ENCODE measurements at places on chromosomes 7 and 10.

DNA sequence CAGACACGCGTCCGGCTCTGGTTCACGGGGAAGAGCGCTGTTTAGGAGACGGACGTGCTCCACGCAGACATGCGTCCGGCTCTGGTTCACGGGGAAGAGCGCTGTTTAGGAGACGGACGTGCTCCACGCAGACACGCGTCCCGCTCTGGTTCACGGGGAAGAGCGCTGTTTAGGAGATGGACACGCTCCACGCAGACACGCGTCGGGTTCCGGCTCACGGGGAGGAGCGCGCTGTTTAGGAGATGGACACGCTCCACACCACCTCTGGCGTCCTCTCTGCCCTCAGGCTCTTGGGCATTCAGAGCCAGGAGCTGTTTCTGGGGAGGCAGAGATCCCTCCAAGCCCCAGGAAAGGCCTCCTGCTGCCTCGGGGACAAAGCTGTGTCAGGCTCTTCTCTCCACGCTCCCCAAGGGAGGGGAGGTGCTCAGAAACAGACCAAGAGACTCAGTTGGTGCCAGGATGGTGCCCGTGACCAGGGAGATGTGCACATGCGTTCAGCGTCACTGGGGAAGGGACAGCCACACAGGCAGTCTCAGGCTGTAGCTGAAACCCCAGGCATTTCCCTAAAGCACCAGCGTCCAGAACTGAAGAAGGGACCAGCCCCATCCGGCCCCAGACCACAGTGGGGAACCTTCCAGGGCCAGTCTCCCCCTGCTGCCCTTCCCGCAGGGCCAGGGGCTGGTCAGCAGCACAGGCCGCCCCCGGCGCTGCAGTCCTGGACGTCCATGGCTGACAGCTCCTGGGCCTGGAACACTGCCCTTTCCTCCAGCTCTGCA, 175.6 kb downstream of the ELFN1 start:
- DNase-seq = no peak

- DNase-seq = no peak
Measured at GRCh38 chr10:52092390-52092789, 221.7 kb upstream of the DKK1 start.

DNA sequence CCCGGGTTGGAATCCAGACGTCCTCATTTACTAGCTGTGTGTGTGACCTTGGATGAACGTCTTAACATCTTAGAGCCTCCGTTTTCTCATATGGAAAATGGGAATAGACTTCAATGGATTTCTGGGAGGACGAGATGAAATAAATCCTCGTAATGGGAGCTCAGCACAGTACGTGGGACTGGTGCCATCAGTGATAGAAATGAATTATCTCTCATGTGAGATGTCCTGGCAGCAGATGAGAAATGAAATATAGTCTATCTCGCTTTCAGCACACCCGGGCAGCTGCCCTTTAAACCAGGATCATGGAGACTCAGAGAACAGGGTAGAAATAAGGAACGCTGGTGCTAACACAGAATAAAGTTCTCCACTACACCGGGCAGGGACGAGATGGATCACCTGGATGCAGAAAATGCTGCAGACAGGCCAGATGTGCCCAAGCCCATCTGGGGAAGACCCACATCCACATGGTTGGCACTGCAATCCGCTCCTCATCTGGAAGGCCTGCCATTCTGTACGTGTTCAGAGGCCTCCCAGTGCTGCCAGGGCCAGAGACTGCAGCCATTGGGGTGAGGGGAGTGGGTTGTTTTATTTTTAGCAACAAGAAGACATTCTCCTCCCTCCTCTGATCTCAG, 11.1 kb upstream of the EMX2 start:
- no peak for DNase-seq

- no peak for DNase-seq
Measured at GRCh38 chr10:105875050-105875449, 1234.0 kb downstream of the SORCS3 start.

- DNase-seq = no peak
Measured at GRCh38 chr7:108415821-108416536, 40.3 kb downstream of the NRCAM start.

GRCh38 chr10:132456881-132457280, 59.9 kb downstream of the PWWP2B start:
- DNase-seq = no peak

- DNase-seq = no peak
Measured at GRCh38 chr10:21811245-21811585, 192.3 kb downstream of the DNAJC1 start.

DNA sequence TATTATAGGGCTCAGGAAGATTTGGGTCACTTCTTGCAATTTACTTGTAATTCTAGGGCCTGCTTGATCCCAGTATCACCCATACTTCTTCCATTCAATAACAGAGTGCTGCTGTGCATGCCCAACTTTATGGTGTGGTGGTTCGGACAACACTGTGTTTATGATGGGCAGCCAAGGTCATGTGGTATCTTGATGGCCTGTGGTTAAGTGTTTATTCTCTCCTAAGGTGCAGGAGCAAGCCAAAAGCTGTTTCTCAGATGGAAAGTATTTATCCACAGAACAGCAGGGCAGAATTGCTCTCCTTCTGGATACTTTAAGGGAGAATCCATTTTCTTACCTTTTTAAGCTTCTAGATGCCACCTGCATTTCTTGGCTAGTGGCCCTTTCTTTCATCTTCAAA, 433.8 kb downstream of the SH2D4B start:
- DNase-seq = no peak

DNA sequence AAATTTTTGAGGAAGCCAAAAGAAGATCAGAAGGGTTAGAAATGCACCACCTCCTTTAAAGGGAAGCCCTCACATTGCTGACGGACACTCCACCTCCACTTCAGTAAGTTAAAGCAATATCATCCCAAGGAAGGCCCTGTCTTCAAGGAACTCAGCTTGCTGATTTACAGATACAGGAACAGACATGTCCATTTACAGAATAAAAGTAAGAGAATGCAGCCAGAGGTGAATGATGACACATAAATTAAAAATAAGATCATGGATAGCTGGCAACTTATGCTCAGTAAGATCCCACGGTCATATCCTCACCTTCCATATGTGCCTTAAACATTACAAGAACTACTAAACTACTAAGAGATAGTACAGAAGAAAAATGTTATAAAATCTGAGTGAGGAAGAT, 20.4 kb downstream of the GRB10 start:
- no peak for DNase-seq

DNA sequence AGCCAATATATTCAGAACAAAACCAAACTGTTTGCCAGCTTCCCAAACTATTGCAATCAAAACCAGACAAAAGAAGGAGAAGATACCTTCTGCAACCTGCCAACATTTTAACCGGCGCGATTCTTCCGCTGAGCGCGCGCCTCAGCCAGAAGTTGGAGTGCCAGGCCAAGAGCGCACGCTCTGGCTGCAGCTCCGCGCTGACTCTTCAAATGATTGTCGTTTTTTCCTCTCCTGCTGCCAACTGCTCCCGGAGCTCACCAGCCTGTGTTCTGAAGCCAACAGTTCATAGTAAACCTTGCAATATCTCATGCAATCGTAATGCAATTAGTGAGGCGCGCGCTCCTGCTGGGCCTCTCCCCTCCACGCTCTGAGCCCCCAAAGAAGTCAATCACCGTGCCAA, 259.7 kb upstream of the MGMT start:
- DNase-seq = no peak

DNA sequence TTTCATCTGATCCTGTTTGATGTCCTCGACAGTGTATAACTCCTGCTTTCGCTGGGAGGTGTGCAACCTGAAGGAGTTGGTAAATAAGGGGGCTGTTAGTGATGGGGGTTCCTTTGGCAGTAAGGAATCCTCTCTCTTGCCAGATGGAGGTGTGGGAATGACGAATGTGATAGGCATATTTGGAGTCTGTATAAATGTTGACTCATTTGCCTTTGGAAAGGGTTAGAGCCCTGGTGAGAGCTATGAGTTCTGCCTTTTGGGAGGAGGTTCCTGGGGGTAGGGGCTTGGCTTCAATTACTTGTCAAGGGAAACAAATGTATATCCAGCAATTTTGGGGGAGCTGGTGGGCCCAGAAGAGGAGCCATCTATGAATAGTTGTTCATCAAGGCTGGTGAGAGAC, 11.4 kb upstream of the CHST3 start:
- DNase-seq = no peak

GRCh38 chr10:87623191-87623590, 36.5 kb upstream of the PAPSS2 start:
- no peak for DNase-seq

DNA sequence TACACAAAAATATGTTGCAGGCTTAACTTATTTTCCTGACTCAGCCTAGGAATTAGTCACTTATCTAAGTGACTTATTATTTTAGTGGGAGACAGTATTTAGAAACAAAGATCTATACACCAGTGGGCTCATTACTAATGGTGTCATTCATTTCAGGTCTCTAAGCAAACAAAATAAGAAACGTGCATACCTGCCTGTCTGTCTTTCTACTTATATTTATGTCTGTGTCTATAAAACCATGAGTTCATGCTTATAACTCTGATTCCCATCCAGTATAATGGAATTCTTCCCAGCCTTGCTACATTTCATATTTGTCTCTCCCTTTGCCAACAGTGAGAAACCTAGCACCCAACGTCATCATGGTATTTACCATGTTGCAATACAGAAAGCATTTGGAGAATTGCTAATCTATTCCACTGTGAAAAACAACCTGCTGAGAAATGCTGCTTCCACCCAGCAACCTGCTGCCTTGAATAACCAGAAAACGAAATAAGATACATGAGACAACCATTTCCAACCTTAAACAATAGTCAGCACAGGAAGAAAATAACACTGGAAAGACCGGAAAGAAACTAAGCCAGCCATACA, 501.0 kb downstream of the GLRX3 start:
- DNase-seq = no peak

DNA sequence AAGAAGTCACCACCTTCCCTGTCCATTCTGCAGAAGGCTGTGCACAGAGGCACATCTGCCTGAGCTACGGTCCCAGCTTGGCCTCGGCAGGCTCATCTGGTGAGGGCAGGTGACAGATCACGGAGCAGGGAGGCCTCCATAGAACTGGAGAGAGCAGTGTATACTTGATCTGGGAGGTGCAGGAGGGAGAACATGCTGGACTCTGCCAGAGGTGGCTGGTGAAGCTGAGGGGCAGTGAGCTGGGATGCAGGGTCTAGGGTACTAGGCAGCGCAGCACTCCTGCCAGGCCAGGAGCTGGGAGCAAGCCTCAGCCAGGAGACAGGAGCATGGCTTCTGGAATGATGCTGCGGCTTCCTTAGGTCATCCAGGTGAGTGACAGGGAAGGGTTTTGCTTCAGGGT, 553.0 kb downstream of the TCERG1L start:
- DNase-seq = no peak

- no peak for DNase-seq
Measured at GRCh38 chr10:93218386-93218785, 144.7 kb downstream of the CYP26A1 start.

- DNase-seq = no peak
Measured at GRCh38 chr10:103715430-103715829, 139.9 kb downstream of the SH3PXD2A start.

DNA sequence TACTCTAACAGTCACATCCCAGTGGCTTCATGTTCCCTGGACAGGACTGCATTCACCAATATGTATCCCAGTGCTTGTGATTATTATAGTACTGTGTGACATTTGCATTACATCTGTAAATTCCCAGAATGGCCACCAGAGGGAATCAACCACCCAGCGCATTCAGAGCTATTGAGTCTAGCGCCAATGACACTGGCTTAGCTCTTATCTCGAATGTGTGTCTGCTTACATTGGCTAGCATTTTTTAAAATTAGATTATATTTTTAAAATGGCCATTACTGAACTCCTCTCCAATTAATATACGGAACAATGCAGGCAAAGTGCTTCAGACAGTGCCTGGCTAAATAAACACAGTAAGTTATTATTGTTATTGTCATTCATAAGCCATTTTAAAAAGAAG, 36.3 kb downstream of the TRIL start:
- DNase-seq = peak; percentile 21

GRCh38 chr10:106931159-106931852, 233.2 kb downstream of the SORCS1 start:
- no peak for DNase-seq

GRCh38 chr10:21289961-21290360, 235.5 kb downstream of the SKIDA1 start:
- no peak for DNase-seq

DNA sequence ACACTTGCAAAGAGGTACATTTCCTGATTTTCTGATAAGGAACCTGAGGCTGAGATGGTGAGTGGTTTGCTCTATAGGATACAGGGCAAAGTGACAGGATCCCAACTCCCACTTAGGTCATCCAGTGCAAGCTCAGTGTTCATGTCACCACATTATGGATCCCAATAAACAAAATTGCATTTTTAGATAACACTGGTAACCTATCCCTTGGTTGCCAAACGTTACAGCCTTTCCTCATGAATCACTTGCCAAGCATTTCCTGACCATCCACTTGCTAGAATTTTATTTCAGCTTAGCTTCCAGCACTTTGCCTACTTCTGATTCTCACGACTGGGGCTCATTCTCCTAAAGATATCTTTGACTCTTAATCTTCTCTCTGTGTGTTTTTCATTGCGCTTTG, 131.4 kb upstream of the ODAD2 start:
- DNase-seq = no peak

GRCh38 chr7:69612981-69613380, 14.7 kb downstream of the AUTS2 start:
- no peak for DNase-seq

DNA sequence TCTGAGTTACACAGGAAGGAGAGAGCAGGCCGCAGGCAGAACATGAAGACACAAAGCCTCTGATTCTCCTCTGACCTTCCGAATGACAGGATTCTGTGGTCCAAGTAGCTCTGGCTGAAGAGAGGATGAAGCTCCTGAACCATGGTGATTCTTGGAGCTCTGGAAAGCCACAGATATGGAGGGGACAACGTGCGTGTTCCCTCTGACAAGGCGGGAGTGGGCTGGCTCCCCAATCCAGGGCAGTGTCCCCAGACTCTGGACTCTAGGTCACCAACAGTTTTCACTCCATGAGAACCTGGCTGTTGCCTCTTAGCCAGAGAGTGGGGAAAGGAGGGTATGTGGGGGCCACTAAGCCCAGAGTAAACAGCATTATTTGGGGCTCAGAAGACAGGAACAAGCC, 7.4 kb upstream of the TRPV6 start:
- DNase-seq = no peak

- no peak for DNase-seq
Measured at GRCh38 chr10:33265621-33266020, 68.8 kb downstream of the NRP1 start.

DNA sequence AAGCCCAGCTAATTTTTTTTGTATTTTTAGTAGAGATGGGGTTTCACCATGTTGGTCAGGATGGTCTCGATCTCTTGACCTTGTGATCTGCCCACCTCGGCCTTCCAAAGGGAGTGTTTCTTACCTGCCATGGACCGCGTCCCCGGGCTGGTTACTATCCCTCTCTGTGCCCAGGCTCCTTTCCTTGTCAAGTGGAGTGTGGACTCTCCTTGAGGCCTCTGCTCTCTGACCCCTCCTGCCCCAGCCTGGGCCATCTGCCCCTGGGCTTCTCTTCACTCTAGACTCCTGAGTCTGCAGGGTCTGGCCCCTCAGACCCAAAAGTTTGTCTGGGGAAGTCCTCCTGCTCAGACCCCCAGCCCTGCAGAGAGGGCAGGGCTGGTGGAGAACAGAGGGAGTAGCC, 20.7 kb downstream of the NEURL1 start:
- no peak for DNase-seq
